ENCODE measurements at places on chromosomes 1 and 21. TPM values are rescaled to one million over a fixed set of nuclear protein-coding genes. Genes with fewer than 3 reads are reported as not detected.

The LEFTY2 gene
- total RNA-seq, result not detected

The AK5 gene
- 1.7 TPM for total RNA-seq

The COL11A1 gene
- 0.14 TPM for total RNA-seq

The LPAR3 gene
- total RNA-seq, result 8.6 TPM

All from mammary epithelial cell (primary cell).